ENCODE measurements at places on chromosomes 16 and 17. TPM values are rescaled to one million over a fixed set of nuclear protein-coding genes. Genes with fewer than 3 reads are reported as not detected.

The TNRC6C gene
- 19.7 TPM for total RNA-seq

The CXCL16 gene
- 3.1 TPM for total RNA-seq

- DNase-seq, result no peak
- H3K36me3 ChIP-seq, result peaks cover 23% of the 10 kb centered on the region
- H3K4me1 ChIP-seq, result peaks cover 86% of the 10 kb centered on the region
- H3K27me3 ChIP-seq, result no peaks in the 10 kb centered on the region
- H3K4me3 ChIP-seq, result peak overlapping the region; percentile 88
These were observed 889 bp downstream of the MBTD1 start for GRCh38 chr17:51258756-51259563.

GRCh38 chr17:78369791-78370381, 8.6 kb upstream of the PGS1 start:
- H3K36me3 ChIP-seq, result no peaks in the 10 kb centered on the region
- peaks cover 29% of the 10 kb centered on the region for H3K4me1 ChIP-seq
- no peak for DNase-seq
- no peaks in the 10 kb centered on the region for H3K27me3 ChIP-seq

GRCh38 chr17:44309472-44309871, 1.1 kb downstream of the RUNDC3A start:
- H3K4me3 ChIP-seq, result no peak overlapping the region
- H3K4me1 ChIP-seq, result peaks cover 23% of the 10 kb centered on the region
- no peak for DNase-seq
- peaks cover 78% of the 10 kb centered on the region for H3K27me3 ChIP-seq
- no peak overlapping the region for H3K27ac ChIP-seq

GRCh38 chr16:86945166-86945900, 367.0 kb downstream of the FOXL1 start:
- H3K27me3 ChIP-seq, result no peaks in the 10 kb centered on the region
- no peaks in the 10 kb centered on the region for H3K36me3 ChIP-seq
- DNase-seq, result no peak
- H3K4me1 ChIP-seq, result peaks cover 7% of the 10 kb centered on the region
- no peak overlapping the region for H3K27ac ChIP-seq
- no peak overlapping the region for H3K4me3 ChIP-seq

GRCh38 chr17:1045456-1045855, 48.5 kb downstream of the TIMM22 start:
- peaks cover 93% of the 10 kb centered on the region for H3K4me1 ChIP-seq
- no peak overlapping the region for H3K4me3 ChIP-seq
- H3K27me3 ChIP-seq, result no peaks in the 10 kb centered on the region
- no peak for DNase-seq
- peaks cover 37% of the 10 kb centered on the region for H3K36me3 ChIP-seq

DNA sequence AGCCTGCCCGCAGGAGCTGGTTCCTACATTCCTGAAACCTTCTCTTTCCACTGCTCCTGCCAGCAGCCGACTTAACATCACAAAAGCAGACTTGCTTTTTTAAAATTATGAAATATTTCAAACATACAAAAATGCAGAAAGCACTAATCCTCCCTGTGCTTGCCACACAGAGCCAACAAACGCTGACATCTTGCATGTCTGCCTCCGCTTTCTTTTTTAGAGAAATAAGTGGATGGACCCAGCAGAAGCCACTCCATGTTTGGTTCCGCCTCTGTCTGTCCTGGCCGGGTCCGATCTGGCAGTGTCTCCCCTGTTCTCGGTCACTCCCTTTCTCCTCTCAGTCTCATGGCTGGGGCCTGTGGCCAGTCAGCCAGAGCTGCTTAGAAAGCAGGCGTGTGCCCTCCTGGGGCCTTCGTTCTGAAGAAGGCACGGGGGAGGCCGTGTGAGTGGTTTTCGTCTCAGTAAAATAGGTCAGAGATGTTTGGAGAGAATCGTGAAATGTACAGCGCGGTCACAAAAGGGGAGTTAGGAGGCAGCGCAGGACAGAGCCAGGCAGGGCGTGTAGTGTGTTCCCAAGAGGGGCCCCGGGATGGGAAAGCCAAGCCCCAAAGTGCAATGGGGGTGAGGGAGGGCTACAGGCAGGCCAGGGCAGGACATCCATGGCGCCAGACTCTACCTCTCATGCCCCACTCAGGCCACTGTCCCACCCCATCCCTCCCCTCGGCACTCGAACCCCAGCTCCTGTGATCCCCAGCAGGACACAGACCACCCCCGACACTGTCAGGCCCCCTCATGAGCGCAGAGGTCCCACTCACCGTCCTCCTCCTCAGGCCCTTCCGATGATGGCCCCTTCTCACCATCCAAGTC, 23.2 kb downstream of the MXRA7 start:
- peaks cover 29% of the 10 kb centered on the region for H3K36me3 ChIP-seq
- peak overlapping the region; percentile 46 for H3K4me3 ChIP-seq
- peak overlapping the region; percentile 98 for H3K27ac ChIP-seq
- peak; percentile 79 for DNase-seq
- H3K27me3 ChIP-seq, result no peaks in the 10 kb centered on the region

GRCh38 chr17:73769479-73769878, 125.2 kb upstream of the SDK2 start:
- no peaks in the 10 kb centered on the region for H3K27me3 ChIP-seq
- H3K4me3 ChIP-seq, result no peak overlapping the region
- H3K36me3 ChIP-seq, result no peaks in the 10 kb centered on the region

DNA sequence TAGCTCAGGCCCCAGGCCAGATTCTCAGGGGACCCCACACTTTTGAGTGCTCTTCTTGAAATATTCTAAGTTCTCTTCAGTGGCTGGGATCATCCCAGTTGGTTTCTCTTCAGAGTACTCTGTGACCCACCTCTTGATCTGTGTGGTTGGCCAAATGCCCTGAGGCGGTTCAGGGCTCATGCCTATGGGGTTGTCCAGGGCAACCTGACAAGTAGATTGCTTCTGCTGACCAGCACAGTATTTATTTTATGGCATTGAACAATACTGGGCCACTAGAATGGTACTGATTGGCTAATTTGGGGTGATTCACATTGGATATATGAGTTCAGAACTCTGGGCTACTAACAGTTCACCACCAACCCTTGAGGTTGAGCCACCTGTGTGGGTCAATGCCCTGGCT, 7.4 kb upstream of the GOSR2 start:
- no peaks in the 10 kb centered on the region for H3K36me3 ChIP-seq
- no peak for DNase-seq
- no peaks in the 10 kb centered on the region for H3K27me3 ChIP-seq
